Gastroesophageal sphincter (tissue), 4 donors: ENCODE measurements at places on chromosomes 3 and 15.

- ATAC-seq, result no peak
Measured at GRCh38 chr3:66729687-66730393, 229.0 kb upstream of the LRIG1 start.

GRCh38 chr15:51088585-51088984 lies 6.1 kb downstream of the TNFAIP8L3 start:
- no peak for ATAC-seq

- ATAC-seq, result no peak
Measured at GRCh38 chr15:69766156-69766555, 313.5 kb downstream of the RPLP1 start.

DNA sequence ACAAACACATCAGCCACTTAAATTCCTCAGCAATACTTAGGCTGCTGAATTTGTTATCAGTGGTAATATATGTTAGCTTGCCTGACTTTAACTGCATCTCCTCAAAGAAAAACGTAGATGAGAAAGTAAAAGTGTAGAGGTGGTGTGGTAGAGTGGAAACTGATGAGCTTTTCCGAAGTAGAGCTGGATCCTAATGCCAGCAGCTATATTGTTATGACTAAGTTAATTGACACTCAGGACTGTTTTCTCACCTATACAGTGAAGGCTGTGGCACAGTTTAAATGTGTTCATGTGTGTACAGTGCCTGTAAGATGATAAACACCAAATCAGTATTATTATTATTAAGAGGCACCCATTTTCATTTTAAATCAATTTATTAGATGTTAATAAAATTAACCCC lies 174.9 kb downstream of the TNIK start:
- no peak for ATAC-seq

DNA sequence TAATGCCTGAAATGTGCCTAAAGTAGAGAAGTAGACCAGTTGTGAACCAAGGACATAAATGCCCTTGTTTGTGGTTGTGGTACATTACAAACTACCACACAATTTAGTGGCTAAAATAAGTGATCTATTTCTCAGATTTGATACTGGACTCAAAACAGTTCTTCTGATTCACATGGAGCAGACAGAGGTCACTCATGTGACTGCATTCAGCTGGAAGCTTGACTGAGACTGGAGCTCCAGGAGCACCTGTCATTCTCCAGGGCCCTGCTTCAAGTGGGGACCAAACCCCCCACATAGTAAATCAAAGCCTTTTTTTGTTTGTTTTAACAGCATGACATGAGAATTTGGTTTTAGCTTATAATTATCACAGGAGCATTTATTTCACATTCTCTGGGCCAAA lies 301.2 kb downstream of the OXSM start:
- ATAC-seq, result no peak

DNA sequence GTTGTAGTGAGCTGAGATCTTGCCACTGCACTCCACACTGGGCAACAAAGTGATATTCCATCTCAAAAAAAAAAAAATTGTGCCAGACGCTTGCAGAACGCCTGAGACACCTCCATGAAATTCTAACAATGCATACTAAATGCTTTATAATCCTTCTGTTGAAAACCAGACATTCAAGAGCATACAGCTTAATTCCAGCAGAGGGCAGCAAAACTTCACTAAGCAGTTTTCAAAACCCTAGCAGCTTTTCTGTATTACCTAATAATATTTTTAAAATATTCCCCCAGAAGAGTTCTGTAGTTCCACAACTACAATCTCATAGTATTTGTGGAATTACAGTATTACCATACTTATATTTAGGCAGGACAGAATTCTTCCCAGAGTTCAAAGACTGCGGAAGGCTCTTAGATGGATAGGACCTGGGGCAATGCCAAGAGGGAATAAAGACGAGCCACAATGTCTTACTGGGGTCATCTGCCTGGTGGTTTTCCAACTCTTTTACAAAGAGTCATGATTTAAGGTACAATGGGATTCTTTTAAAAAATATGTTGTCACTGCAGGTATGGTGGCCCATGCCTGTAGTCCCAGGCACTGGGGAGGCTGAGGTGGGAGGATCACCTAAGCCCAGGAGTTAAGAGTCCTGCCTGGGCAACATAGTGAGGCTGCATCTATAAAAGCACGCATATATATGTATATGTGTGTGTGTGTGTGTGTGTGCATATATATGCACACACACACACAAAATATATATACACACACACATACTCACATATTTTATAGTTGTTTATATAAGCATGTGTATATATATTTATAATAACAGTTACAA lies 19.6 kb upstream of the TASOR start:
- ATAC-seq, result peak; percentile 71

- ATAC-seq, result no peak
Measured at GRCh38 chr3:153443961-153444360, 281.9 kb downstream of the RAP2B start.

- peak; percentile 57 for ATAC-seq
Measured at GRCh38 chr3:17752876-17753631, 10.6 kb upstream of the TBC1D5 start.

- ATAC-seq, result no peak
Measured at GRCh38 chr3:32428092-32429068, 36.7 kb downstream of the CMTM7 start.

- peak; percentile 61 for ATAC-seq
Measured at GRCh38 chr3:186209810-186210752, 101.2 kb upstream of the ETV5 start.

GRCh38 chr15:77208241-77208640 lies 137.3 kb upstream of the TSPAN3 start:
- no peak for ATAC-seq

DNA sequence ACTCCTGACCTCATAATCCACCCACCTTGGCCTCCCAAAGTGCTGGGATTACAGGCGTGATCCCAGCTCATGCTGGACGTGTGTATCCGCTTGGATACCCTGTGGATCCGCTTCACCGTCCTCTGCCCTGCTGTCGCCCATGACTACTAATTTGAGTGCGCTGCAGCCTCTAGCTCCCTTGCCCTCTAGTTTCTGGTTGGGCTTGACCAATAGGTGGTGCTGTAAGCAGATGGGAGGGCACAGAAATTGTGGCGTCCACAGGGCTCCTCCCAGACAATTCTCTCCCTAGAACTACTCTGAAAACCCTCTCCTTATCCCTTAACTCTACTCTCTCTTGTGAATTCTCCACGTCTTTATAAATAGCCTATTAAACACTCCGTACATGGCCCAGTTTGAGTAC lies 36.2 kb downstream of the ZPLD1 start:
- ATAC-seq, result no peak

GRCh38 chr3:23301819-23302218 lies 98.7 kb downstream of the UBE2E2 start:
- ATAC-seq, result no peak

GRCh38 chr3:97712919-97713318 lies 51.6 kb upstream of the ARL6 start:
- ATAC-seq, result no peak
